ENCODE measurements at places on chromosomes 2 and 18. TPM values are rescaled to one million over a fixed set of nuclear protein-coding genes. Genes with fewer than 3 reads are reported as not detected.

The PJVK gene
- total RNA-seq = 8.7 TPM

The ADI1 gene
- total RNA-seq = 24.1 TPM

DNA sequence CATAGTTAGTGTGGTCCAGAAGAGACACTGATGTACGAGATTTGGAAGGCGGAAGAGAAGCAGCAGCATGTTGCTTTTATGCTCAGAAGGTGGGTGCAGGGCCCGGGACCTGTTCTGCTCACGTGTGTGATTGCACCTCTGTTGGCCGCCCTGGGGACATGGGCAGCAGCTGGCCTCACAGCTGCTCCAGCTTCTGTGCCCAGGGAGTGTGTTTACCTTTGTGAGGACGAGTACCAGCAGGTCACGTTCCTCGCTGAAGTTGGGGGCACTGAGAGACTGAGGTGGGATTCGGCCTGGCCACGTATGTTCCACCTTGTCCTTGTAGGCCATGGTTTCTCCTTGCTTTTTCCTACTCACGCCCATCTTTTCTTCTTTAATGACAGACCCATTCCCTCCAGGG is 86.3 kb downstream of the PMAIP1 start:
- H3K27ac ChIP-seq = no peak overlapping the region
- no peak for DNase-seq
- no peak overlapping the region for H3K4me3 ChIP-seq
- H3K4me1 ChIP-seq = no peaks in the 10 kb centered on the region

The GALNT13 gene
- not detected for total RNA-seq

DNA sequence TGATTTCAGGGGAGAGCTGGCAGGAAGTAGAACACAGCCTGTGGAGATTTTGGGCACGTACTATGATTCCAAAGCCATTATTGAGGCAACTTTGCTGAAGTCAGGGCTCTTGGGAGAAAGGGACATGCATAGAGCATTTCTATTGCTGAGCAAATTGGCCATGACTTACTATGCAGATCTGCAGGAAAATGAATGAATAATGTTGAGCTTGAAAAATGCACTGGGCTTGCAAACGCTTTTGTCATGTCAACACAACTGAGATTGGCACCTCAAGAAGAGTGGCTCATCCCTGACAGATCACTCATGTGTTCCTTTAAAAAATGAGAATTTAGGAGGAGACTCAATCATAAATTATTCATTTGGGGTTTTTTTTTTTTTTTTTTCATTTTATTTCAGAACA is 230.5 kb downstream of the MBD2 start:
- no peak for DNase-seq
- no peak overlapping the region for H3K27ac ChIP-seq
- no peaks in the 10 kb centered on the region for H3K4me1 ChIP-seq
- no peak overlapping the region for H3K4me3 ChIP-seq

DNA sequence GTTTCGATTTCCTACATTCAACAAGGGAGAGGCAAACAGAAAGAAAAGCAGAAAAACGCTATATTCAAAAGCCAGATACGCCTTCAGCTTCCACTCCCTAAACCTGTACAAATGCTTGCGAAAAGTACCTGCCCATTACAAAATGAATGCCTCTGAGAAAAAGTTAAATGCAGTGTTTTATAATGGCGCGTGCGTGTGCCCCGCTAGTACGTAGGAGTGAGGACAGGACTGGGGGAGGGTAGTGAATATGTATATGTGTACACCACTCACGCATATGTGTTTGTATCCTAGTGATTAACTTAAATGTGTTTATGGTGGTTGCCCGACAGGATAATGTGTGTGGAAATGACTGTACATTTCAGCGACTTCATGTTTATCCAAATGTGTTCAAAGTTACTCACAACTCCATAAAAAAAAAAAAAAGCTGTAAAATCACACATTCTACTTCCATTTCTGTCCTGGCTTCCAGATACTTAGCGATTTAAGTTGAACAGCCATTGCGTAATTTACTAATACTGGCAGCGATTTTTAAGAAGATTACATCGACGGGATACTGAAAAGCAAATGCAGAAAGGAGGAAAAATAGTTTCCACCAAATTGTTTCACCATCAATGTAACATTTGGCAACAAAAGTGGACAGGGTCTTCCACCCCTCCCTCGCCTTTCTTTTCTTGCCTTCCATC is 1.3 kb downstream of the NEUROD1 start:
- peaks cover 2% of the 10 kb centered on the region for H3K36me3 ChIP-seq
- peaks cover 84% of the 10 kb centered on the region for H3K27me3 ChIP-seq
- DNase-seq = no peak
- H3K27ac ChIP-seq = no peak overlapping the region
- H3K4me1 ChIP-seq = peaks cover 60% of the 10 kb centered on the region

DNA sequence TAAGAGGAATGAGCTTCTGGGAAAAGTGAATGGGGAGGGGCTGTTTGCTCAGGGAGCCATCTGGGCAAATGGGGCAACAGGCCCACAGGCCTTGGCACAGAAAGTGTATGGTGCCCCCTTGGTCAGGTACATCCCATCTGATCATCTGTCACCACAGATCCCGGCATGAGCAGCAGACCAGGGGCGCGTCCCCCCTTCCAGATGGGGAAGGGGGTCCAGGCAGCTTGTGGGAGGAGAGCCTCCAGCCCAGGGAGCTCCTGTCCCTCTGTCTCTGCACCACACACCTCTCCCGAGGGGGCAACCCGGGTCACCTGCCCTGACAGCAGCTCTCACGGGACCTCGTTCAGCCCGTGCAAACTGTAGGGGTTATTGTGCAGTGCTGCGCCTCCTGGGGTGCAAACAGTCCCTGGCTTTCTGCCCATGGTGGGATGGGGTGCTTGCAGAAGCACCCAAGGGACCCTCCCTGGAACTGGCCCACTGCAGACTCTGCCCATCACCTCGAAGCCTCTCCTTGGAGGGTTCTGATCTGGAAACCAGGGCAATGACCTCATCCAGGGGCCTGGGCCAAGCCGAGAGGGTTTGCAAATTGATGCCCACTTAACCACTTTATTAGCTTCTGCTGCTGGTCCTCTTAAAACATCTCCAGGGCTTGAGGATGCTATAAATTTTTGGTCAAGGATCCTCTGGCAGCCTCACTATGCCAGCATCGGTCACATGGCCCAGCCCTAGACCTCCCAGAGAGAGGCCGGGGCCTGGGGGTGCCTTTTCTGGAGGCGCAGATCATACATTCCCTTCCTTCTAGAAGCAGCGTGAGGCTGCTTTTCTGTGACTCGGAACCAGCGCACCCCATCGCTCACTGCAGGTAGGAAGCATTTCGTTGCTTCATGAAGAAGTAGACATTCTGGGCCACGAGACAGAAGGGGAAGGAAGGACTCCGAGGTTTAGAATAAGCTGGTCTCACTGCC is 7.6 kb upstream of the BOK start:
- H3K27ac ChIP-seq = no peak overlapping the region
- no peak overlapping the region for H3K4me3 ChIP-seq
- H3K4me1 ChIP-seq = peaks cover 5% of the 10 kb centered on the region
- DNase-seq = no peak

- H3K27ac ChIP-seq = no peak overlapping the region
- peaks cover 16% of the 10 kb centered on the region for H3K27me3 ChIP-seq
- H3K36me3 ChIP-seq = no peaks in the 10 kb centered on the region
- no peak overlapping the region for H3K4me3 ChIP-seq
Observed at GRCh38 chr2:149068225-149068995, 29.9 kb downstream of the LYPD6B start.
